ENCODE measurements at places on chromosomes 13 and 19. TPM values are rescaled to one million over a fixed set of nuclear protein-coding genes. Genes with fewer than 3 reads are reported as not detected.

The FFAR3 gene
- not detected for total RNA-seq

The ZNF329 gene
- total RNA-seq: 14.6 TPM

The CDX2 gene
- not detected for total RNA-seq

The SYCN gene
- not detected for total RNA-seq

The ZNF225 gene
- 5.2 TPM for total RNA-seq

The ZNF726 gene
- total RNA-seq: 6.5 TPM

The ZGLP1 gene
- 1.1 TPM for total RNA-seq

The TNNT1 gene
- total RNA-seq: 3.8 TPM

The GET3 gene
- 154 TPM for total RNA-seq

The SERPINE3 gene
- total RNA-seq: under 0.01 TPM

The ETV2 gene
- 0.19 TPM for total RNA-seq

The PRRG2 gene
- 1.1 TPM for total RNA-seq

The ZNF99 gene
- total RNA-seq: not detected

The B3GNT8 gene
- 0.96 TPM for total RNA-seq

The SLC25A30 gene
- total RNA-seq: 24.0 TPM

The LILRA5 gene
- not detected for total RNA-seq

The GARIN5A gene
- total RNA-seq: not detected

The CA11 gene
- total RNA-seq: 0.58 TPM

The CDK8 gene
- total RNA-seq: 21.9 TPM

The CASP14 gene
- not detected for total RNA-seq

The PLIN4 gene
- not detected for total RNA-seq

The ZNF77 gene
- total RNA-seq: 2.3 TPM

The FCAR gene
- total RNA-seq: not detected

The CPB2 gene
- total RNA-seq: not detected

The GSX1 gene
- total RNA-seq: not detected

The ADAMTS10 gene
- 15.8 TPM for total RNA-seq

The KCTD4 gene
- total RNA-seq: 0.38 TPM

The ADGRE1 gene
- total RNA-seq: not detected

The MTUS2 gene
- total RNA-seq: 0.28 TPM

The ZNF358 gene
- total RNA-seq: 6.7 TPM

Data from regular cardiac myocyte (primary cell).